Activated CD4-positive, alpha-beta T cell treated with anti-CD3 and anti-CD28 coated beads, Interleukin-2, amount 10 ng/mL, durations not matched to agents 7 days and 5 days (primary cell): ENCODE measurements at places on chromosomes 4 and X. TPM values are rescaled to one million over a fixed set of nuclear protein-coding genes. Genes with fewer than 3 reads are reported as not detected.

SUPT20HL2 gene
- not detected for total RNA-seq

DRD5 gene
- not detected for total RNA-seq

NEXMIF gene
- total RNA-seq = 0.52 TPM

JCHAIN gene
- 0.23 TPM for total RNA-seq

PKD2 gene
- 13.2 TPM for total RNA-seq

CENPE gene
- 74.6 TPM for total RNA-seq

DNA sequence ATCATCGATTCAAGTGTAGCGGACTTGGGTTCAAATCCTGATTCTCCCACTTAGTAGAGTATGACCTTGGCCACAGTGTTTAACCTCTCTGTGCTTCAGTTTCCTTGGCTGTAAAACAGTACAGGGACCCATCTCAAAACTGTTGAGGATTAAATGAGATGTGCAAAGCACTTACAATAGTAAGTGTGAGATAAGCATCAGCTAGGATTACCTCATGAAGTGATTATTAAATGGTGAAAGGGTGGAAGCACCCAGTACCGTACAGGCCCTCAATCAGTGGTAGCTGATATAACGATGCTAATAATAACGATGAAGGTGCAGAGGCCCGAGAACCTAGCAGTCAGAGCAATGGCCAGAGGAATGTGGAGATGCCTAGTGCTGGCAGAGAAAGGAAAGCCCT is 45.1 kb downstream of the PRPS1 start:
- DNase-seq = no peak

- no peak for DNase-seq
Observed at GRCh38 chr4:80240976-80241375, 25.5 kb upstream of the FGF5 start.

DNA sequence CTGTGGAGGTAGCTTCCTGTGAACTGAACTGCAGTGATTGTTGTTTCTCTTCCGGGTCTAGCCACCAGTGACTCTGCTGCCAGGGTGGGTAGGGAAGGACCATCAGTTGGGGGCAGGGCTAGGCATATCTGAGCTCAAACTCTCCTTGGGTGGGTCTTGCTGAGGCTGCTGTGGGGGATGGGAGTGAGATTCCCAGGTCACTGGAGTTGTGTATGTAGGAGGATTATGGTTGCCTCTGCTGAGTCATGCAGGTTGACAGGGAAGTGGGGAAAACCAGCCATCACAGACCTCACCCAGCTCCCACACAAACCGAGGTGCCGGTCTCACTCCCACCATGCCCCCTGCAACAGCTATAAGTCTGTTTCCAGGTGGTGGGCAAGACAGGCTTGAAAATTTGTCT is 1937.8 kb downstream of the PCDH7 start:
- DNase-seq = no peak

- no peak for DNase-seq
Observed at GRCh38 chr4:112889619-112890527, 159.6 kb upstream of the ANK2 start.

GRCh38 chr4:186013419-186014186 is 55.4 kb upstream of the TLR3 start:
- DNase-seq = no peak

DNA sequence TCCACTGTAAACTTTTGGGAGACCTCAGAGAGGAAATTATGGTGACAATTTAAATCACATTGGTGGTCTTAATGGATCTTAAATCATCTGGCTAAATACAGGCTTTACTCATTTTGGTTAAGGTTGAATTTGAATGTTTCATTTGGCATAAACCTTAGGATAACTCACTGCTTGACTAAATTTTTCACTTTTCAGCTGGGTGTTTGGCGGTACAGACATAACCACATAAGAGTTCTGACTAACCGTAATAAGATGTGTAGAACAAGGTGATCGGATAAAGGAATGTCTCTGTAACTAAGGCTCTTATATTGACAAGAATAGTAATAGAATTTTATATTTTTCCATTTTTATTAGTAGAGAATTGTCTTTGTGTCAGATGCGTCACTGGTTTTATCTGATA is 281.0 kb downstream of the BMPR1B start:
- no peak for DNase-seq

- DNase-seq = no peak
Observed at GRCh38 chrX:23661671-23662070, 5.6 kb upstream of the PRDX4 start.

DNA sequence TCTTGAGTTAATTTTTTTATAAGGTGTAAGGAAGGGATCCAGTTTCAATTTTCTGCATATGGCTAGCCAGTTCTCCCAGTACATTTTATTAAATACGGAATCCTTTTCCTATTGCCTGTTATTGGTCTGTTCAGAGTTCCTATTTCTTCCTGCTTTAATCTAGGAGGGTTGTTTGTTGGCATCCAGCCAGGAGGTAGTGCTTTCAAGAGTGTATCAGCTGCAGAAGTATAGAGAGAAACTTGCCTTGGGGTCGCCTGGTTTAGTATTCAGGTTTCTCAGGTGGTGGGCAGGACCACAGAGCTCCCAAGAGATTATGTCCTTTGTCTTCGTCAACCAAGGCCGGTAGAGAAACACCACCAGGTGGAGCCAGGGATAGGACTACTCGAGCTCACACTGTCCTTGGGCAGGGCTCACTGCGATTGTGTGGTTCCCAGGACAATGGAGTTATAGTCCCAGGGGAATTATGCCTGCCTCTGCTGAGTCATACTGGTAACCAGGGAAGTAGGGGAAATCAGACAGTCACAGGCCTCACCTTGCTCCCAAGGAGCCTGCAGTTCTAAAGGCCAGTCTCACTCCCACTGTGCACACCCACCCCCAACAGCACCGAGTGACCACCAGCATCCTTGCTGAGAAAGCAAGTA is 168.1 kb downstream of the VSIG4 start:
- DNase-seq = peak; percentile 5

DNA sequence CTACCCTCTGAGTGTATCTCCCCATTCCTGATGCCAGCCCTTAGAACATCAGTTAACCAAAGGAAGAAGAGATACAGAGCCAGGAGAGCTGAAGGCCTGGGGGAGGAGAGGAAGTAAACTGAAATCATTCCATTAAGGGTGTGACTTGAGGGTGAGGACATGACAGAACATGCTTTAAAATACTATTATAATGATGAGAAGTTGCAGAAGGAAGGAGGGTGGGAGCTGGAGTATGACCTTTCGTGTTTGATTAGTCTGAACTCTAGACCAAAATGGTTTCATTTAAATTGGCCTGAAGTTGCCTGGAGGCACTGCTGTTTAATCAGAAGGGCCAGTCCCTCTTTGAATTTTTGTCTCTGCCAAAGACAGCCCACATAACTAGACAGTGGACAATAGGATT is 11.4 kb downstream of the INTS6L start:
- DNase-seq = no peak

GRCh38 chr4:26116057-26116456 is 202.0 kb downstream of the SMIM20 start:
- DNase-seq = no peak

DNA sequence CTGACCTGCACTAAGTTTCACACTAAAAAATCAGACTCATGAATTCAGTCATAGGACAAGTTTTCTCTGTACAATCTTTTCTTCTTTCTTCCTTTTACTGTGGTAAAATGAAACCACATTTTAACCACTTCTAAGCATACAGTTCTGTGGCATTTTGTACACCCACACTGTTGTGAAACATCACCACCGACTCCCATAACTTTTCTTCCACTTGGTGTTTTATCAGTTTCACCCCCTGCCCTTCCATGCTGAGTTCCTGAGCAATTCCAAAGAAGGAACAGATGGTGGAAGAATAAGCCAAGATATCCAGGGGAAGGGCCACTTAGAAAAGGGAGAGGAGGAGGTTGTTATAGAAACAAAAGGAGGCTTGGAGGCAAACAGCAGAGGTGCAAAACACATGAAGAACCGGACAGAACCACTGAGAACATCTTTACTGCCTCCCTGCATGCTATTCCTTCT is 22.6 kb downstream of the SLC25A4 start:
- DNase-seq = peak; percentile 39
